GM12864 (cell line): ENCODE measurements at places on chromosomes 2 and 18.

- no peak for DNase-seq
Measured at GRCh38 chr2:112629823-112630222, 15.9 kb upstream of the SLC20A1 start.

DNA sequence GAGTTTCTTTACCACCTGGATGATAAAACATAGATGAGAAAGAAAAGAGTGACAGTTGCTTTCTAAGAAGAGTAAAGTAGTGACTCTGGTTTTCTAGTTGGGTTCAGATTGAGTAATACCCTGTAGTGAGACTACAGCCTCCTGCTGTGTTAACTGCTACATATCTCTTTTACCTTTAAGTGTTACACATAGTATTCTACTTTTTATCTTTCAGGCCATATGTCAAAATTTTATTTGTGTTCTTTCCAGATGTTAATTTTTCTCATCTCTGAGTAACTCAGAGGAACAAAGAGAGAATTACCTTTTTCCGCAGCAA lies 348.2 kb downstream of the CTNNA2 start:
- no peak for DNase-seq

GRCh38 chr18:78773303-78773755 lies 206.3 kb upstream of the SALL3 start:
- no peak for DNase-seq

DNA sequence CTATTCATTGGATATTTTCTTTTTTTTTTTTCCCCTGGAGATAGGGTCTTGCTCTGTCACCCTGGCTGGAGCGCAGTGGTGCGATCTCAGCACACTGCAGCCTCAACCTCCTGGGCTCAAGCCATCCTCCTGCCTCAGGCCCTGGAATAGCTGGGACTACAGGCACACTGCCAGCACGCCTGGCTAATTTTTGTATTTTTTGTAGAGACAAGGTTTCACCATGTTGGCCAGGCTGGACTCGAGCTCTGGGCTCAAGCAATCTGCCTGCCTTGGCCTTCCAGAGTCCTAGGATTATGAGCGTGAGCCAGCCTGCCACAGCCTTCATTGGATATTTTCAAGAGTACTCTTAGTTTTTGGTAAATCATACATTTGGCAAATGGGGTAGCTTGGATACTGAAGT lies 9.0 kb upstream of the MCFD2 start:
- no peak for DNase-seq

- no peak for DNase-seq
Measured at GRCh38 chr2:40244675-40245074, 207.2 kb downstream of the SLC8A1 start.

- DNase-seq, result no peak
Measured at GRCh38 chr2:142724713-142725349, 152.6 kb upstream of the KYNU start.

- DNase-seq, result no peak
Measured at GRCh38 chr2:3487432-3487831, 31.9 kb downstream of the ADI1 start.

DNA sequence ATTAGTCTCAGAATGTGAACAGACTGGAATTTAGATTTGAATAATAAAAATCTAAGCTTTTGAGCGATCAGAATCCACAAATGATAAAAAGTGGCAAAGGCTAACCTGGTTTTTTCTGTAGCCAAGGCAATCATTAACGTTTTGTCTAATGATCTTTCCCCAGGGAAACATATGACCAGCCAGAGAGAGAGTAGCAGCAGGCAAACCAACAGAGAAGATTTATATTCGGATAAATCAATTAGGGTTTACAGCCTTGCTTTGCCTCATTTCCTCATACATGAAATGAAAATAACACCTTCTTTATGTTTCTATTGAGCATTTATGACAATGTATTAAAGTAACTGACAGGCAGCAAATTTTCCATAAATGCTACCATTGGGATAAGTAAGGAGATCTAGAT lies 14.5 kb downstream of the TIA1 start:
- no peak for DNase-seq

GRCh38 chr2:33619028-33619427 lies 19.9 kb upstream of the FAM98A start:
- DNase-seq, result no peak

- no peak for DNase-seq
Measured at GRCh38 chr2:98478907-98479306, 34.2 kb downstream of the INPP4A start.

- no peak for DNase-seq
Measured at GRCh38 chr18:23583071-23583865, 3.0 kb downstream of the NPC1 start.
